ENCODE measurements at places on chromosomes 11 and 22.

DNA sequence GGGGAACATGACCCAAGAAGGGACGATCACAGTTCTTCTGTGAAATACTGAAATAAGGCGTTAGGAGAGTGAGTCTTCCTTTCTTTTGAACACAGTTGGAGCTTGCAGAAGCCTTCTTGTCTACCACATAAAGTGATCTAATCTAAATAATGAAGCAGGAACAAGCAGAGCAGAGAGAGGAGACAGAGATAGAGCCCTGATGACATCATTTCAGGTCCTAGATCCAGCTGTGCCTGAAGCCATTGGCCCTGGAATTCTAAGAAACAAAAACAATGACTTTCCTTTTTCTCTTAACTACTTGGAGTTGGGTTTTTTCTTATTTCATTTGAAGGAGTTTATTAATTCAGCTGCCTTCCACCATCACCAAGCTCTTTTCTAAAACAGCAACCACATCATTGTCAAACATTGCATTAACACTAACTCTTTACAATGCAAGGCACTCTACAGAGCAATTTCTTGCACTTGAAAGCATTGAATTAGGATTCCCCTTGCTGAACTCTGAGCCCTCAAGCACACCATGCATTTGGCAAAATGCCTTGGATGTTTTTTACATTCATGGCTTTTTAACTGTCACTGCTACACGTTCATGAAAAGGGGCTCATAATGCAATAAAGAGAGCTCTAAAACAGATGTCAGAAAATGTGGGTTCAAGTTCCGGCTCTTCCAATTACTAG lies 117.2 kb upstream of the TIMP3 start:
- DNase-seq, result no peak

DNA sequence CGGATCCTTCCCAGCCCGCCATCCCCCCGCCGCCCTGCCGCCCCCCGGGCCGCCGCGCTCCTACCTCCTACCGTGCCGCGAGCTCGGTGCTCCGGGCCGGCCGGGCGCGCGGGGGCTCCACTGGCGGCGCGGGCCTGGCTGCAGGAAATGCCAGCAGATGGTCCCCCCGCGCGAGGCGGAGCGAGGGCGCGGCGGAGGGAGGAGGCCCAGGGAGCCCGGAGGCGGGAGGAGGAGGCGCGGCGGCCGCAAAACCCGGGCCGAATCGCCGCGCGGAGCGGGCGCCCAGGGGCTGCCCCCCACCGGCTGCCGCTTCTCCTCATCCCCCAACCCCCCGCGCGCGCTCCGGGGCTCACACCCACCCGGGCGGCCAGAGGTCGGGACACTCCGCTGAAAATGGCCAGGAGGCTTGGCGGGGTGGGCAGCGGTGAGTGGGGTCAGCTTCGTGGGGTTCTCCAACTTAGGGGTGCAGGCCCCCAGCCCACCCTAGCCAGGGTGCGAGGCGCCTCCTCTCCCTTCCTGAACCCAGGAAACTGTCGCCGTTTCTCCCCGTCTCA lies at the start of gene OSBPL5:
OSBPL5 (minus strand) TSS at position 159 of the 554 bp plus-strand sequence. CDS start 36,162 bp downstream, outside the sequence.
- DNase-seq, result no peak

GRCh38 chr11:2734181-2735052 lies 34.6 kb upstream of the KCNQ1OT1 start:
- no peak for DNase-seq

DNA sequence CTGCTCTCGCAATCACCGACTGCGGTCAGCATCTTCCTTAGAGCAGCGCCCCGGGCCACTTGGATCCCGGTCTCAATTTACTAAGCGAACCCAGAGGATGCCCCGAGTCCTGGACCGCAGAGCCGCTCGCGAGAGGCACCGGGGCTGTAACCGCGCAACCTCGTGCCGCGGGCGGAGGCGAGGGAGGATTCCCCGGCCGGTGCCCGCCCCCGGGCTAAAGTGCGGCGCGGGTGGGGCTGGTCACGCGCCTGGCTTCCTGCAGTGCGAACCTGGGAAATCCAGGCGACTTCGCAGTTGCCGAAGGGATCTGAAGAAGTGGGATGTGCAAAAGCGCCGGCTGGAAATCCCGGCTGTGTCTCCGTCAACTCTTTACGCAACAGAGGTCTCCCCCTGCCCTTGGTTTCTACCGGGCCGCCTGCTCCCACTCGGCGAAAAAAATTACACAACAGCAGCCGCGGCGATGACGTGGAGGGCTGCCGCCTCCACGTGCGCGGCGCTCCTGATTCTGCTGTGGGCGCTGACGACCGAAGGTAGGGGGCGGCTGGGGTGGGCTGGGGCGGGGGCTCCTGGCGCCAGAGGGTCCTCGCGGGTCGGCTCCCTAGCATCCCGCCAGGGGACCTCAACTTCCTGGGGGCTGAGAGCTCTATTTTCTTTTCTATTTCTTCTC lies at the start of gene NCR3LG1:
NCR3LG1 (plus strand) TSS at position 291 of the 667 bp plus-strand sequence; CDS start at position 461, 170 bp downstream.
- DNase-seq, result no peak

DNA sequence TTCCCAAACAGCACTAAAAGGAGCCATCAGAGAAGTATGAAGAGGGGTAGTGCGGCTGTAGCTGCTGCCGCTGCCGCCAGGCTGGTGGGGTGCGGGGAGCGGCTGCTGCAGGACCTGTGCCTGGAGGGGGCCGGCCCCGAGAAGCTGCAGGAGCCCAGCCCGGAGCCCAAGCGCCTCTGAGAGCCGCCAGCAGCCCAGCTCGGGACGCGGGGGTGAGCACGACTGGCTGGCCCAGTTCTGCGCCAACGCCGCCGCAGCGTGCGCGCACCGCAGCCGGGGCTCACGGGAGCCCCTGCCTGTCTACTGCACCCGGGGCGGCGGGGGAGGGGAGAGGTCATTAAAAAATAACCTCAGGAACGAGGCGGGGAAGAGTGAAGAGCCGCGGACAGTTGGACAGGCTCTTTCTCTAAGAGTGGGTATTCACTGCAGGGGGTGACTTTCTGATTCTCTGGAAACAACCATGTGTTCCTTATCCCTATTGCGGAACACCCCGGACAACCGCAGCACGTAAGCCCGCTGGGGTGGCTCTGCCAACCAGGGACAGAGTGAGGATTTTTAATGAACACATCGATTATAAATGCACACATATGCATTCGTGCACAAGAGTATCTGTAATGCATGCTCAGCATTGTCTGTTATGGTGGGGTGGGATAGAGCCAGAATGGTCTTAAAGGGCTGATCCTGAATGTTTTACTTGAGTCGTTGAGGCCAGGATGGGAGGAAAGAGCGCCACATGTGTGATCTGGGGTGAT lies 453 bp downstream of the GAS2 start:
- no peak for DNase-seq

DNA sequence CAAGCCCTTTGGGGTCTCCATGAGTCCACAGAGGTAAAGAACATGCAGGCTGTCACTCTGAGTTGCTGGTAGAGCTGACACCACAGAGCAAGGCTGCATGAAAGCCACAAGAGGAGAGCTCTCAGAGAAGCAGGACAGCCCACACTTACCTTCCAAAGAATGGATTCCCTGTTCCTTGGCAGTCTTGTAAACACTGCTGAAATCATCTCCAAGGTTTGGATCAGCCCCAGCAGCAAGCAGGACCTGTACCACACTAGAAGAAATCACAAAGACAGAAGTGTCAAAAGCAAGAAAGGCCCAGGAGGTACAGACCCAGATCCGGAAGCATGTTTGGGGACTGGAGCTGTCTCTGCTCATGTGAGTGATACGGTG lies 54.2 kb downstream of the CLPB start:
- no peak for DNase-seq

DNA sequence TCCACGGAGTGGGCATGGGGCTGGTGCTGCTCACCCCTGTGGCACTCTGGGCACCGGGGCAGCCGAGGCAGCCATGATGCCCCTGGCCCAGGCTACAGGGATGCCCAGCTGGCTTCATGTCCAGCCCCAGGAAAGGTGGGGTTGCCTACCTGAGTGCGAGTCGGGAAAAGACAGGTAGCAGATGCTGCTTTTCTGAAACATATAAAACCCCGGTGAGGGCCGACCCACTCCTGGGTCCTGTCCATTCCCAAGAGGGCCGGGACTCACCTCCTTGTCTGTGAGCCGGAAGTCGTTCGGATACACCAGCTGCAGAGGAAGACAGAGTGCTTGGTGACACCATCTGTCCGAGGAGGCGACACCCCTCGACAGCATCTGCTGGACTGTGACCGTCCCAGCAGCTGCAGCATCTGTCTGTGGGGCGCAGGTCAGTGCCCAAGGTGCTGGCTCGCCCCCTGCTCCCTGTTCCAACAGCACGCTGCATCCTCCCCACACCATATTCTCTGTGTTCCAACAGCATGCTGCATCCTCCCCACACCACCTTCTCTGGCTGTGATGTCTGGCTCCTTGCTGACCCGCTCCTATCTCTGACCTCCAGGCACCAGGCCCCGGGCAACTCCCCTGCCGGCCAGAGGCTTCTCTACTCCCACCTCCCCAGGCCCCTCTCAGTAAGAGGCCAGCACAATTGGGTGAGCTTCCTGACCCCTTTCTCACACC lies 8.0 kb downstream of the DENND6B start:
- DNase-seq, result no peak

GRCh38 chr11:19818619-19819018 lies 106.0 kb downstream of the NAV2 start:
- DNase-seq, result no peak

DNA sequence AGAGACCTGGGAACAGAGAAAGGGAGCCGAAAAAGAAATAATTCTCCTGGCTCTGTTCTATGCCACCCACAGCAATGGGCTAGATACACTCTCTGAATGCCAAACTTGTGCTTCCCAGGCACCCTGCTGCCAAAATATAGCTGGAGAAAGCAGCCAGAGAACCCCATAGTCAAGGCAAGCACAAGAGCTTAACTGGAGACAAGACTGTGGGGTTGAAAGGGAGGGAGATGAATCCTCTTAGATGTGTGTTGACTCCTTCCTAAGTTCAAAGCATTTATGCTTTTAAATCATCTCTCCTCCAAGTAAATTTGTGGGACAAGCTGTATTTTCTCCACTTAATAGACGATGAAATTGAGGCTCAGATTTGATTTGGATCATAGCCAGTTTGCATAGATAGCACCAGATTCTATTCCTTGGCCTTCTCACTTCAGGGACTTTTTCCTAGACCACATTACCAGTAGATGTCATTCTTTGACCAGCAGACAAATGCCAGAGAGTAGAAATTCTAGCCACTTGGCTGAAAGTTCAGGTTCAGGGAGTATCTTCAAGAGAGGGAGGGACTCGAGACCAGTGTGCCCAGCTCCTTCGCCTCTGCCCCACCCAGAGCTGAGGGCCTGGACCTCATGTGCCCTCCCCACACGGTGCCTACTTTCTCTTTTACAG lies 16.5 kb upstream of the ETS1 start:
- no peak for DNase-seq

- peak; percentile 33 for DNase-seq
These were observed 208.6 kb downstream of the DBX1 start for GRCh38 chr11:19951558-19952115.

GRCh38 chr11:86463120-86463519 lies 88.4 kb downstream of the CCDC81 start:
- DNase-seq, result no peak

DNA sequence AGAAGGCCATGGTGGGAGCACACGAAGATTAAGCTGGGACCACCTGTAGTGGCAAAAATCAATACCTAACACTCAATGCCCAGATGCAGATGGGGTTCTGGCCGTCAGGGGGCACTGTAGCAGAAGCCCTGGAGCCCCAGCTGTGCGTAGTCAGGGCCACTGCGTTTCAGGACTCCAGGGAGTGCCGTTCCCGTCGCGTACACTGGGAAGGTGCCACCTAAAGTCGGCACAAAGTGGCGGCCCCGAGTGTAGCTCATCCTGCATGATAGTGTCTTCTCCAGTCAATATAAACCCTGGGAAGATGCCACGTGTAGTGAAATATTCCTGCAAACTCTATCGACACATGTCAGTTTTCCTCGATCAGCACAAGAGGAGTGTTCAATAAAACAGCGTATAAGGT lies 123.8 kb upstream of the NTM start:
- DNase-seq, result no peak

GRCh38 chr22:19843107-19843856 lies 11.4 kb downstream of the GNB1L start:
- DNase-seq, result no peak

GRCh38 chr11:132632641-132633124 lies 899.6 kb downstream of the OPCML start:
- no peak for DNase-seq

DNA sequence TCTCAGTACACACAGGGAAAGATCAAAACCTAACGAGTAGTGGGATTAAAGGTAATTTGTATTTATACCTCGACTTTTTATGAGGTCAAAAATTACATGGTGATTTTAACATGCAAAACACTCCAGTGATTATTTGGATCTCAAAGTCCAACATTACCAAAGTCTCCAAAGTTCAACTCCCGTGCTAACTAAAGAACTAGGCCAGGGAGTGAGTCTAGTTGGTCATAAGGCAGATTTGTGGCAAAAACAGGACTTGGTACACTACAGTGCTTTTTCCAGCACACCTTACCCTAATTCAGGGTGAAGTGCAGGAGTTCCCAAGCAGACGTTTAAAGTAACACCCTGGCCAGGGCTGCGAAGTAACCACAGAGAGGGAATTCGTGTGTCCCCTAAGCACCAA lies 1.1 kb downstream of the PUS3 start:
- no peak for DNase-seq

DNA sequence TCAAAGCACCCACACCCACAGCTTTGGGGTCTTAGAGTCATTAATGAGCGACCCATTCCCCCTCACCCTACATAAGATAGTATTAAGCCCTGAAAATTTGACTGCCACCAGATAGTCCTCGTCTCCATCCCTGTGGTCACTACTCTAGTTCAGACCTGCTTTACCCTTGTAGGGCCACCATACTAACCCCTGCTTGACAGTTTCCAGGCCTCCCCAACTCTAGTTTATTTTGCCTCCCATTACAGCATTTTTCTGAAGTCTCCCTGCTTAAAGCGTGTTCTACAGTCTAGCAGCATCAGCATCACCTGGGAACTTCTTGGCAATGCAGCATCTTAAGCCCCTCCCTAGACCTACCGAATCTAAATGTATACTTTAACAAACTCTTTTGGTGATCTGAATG lies 192.4 kb downstream of the MAML2 start:
- DNase-seq, result no peak

DNA sequence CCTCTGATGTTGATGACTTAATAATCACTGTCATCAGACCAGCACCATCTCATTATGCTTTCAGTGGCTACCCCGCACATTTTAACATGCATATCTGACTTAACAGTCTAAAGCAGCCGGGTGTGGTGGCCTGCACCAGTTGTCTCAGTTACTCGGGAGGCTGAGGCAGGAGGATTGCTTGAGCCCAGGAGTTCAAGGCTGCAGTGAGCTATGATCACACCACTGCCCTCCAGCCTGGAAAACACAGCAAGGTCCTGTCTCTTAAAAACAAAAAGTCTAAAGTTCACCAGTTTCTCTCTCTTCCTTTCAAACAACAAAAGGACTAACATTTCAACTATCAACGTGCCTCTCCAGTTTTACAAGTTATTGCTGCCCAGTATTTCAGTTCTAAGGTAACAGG lies 55.3 kb upstream of the GAB2 start:
- no peak for DNase-seq

DNA sequence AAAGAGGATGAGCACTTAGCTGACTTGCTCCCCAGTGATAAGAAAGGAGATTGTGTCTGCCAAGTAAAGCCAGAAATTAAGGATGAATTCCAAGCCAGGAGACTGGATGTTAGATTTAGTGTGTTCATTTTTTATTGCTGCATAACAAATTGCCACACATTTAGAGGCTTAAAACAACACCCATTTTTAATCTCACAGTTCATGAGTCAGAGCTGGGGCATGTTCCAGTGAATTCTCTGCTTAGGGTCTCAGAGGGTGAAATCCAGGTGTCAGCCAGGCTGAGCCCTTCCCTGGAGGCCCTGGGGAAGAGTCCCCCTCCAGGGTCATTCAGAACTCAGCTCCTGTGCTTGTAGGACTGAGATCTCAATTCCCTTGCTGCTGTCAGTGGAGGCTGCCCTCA lies 352.8 kb downstream of the BUD13 start:
- DNase-seq, result no peak
